ENCODE measurements at places on chromosomes 6 and 20.

DNA sequence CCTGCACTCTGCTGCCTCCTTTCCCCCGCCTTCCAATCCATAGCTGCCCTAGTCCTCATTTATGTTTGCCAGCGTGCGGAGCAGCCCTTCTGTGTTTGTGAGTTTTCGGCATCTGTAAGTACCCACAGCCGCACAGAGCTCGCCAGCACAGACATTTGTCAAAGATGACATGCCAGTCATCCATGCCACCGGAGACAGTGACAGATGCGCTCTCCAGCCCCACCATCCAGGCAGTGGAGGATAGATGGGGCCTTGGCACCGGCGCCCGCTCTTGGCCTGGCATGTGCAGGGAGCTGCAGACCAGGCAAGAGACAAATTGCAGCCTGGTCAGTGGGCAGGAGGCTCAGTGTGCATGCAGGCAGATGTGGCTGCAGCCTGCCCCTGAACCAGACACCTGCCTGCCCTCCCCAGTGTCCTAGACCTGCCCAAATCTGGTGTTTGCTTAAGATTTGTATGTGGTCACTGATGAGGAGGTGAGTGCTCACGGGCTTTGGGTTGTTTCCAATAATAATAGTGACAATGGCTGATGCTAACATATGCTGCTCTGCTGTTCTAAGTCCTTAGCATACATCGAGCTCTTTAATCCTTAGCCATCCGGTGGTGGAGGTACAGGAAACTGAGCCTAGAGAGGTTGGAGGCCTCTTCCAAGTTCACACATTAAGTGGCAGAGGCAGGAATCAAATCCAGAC is 78.1 kb downstream of the UNC5CL start:
- no peaks in the 10 kb centered on the region for H3K36me3 ChIP-seq
- DNase-seq, result no peak
- peaks cover 8% of the 10 kb centered on the region for H3K4me1 ChIP-seq
- H3K27me3 ChIP-seq, result no peaks in the 10 kb centered on the region

DNA sequence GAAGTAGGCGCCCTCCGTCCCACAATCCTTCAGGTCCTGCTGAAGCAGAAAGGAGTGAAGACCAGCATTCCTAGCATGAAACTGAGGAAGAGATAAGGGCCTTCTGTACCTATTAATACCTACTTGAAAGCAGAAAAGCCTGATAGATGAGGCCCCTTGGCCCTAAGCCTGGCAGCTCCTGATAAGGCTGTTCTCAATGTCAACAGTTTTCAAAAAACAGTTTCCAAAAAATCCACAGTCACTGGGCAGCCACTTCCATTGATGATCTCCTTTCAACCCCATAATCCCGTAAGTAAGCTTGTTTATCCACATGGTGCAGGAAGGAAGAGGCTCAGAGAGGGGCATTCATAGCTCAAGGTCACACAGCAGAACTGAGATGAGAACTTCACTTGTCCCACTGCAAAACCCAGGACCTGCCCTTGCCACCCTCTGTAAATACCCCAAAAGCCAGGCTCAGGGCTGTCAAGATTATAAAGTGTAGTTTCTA is 2.8 kb upstream of the E2F1 start:
- no peak overlapping the region for H3K4me3 ChIP-seq
- H3K27me3 ChIP-seq, result no peaks in the 10 kb centered on the region
- no peaks in the 10 kb centered on the region for H3K36me3 ChIP-seq

GRCh38 chr20:62772990-62773844 is 23.1 kb upstream of the MRGBP start:
- no peaks in the 10 kb centered on the region for H3K36me3 ChIP-seq
- no peak overlapping the region for H3K4me3 ChIP-seq
- H3K27me3 ChIP-seq, result no peaks in the 10 kb centered on the region
- peak overlapping the region; percentile 28 for H3K27ac ChIP-seq

- no peak for DNase-seq
- no peaks in the 10 kb centered on the region for H3K4me1 ChIP-seq
- no peaks in the 10 kb centered on the region for H3K27me3 ChIP-seq
- H3K27ac ChIP-seq, result no peak overlapping the region
Observed at GRCh38 chr20:29326376-29327070, 1930.9 kb upstream of the DEFB115 start.

- DNase-seq, result peak; percentile 79
- H3K27ac ChIP-seq, result peak overlapping the region; percentile 99
- H3K27me3 ChIP-seq, result no peaks in the 10 kb centered on the region
- no peaks in the 10 kb centered on the region for H3K36me3 ChIP-seq
Observed at GRCh38 chr6:13813621-13814175, 659 bp downstream of the MCUR1 start.

DNA sequence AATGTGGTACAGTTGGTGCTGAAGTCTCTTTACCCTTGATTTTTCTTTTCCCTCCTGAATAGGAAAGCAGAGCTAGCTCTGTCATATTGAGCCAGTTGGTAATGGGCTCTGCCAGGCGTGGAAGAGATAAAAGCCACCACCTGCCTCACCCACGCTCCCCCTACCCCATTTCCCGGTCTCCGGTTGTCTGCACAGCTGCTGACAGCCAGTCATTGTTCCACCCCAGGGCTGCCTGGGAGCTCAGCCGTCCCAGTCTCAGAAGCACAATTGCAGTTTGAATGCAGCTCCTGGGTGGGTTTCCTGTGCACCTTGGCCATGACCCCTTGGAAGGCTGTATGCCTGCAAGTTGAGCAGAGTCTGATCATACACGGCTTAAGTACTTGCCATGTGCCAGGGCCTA is 675.2 kb upstream of the FLRT3 start:
- H3K4me1 ChIP-seq, result no peaks in the 10 kb centered on the region
- H3K4me3 ChIP-seq, result no peak overlapping the region
- H3K36me3 ChIP-seq, result no peaks in the 10 kb centered on the region

- H3K27me3 ChIP-seq, result no peaks in the 10 kb centered on the region
- peak overlapping the region; percentile 35 for H3K27ac ChIP-seq
- no peaks in the 10 kb centered on the region for H3K36me3 ChIP-seq
- no peaks in the 10 kb centered on the region for H3K4me1 ChIP-seq
- H3K4me3 ChIP-seq, result peak overlapping the region; percentile 37
Observed at GRCh38 chr6:28880894-28881780, 42.6 kb downstream of the TRIM27 start.

- no peaks in the 10 kb centered on the region for H3K27me3 ChIP-seq
- no peak for DNase-seq
- H3K27ac ChIP-seq, result no peak overlapping the region
- no peak overlapping the region for H3K4me3 ChIP-seq
- H3K4me1 ChIP-seq, result no peaks in the 10 kb centered on the region
- H3K36me3 ChIP-seq, result no peaks in the 10 kb centered on the region
Observed at GRCh38 chr20:38843346-38843745, 37.8 kb downstream of the PPP1R16B start.

DNA sequence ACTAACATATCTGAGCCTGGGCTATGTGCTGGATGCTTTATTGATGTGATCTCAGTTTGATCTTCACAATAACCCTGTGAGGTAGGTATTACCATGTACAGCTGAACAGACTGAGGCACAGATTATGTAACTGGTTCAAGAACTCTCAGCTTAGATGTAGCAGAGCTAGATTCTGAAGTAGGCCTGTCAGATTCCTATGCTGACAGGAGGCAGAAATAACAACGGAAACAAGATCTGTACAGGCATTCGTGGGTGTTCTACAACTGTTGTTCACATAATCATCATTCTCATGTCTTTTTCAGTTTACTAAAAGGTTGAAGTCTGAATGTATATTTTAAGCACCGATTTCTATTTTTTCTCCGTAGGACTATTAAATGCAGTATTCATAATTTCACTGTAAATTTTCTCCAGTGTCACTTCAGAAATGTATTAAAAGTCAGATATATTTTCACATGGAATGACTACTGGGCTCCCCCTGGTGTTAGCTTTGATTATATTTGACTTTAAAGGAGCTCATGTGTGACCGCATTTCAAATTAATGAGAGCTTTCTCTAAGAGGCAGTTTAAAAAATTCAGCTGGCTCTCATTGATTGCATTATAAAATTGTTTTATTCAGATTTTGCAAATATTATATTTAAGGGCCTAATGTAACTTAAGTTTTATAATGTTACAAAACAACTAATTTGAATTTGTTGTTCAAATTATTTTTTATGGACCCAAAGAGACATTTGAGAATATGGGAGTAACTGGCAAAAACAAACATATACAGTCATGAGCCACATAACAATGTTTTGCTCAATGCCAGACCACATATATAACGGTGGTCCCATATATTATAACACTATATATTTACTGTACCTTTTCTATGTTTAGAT is 36.4 kb upstream of the SLC17A4 start:
- H3K4me3 ChIP-seq, result no peak overlapping the region
- no peak for DNase-seq
- no peaks in the 10 kb centered on the region for H3K27me3 ChIP-seq
- H3K4me1 ChIP-seq, result no peaks in the 10 kb centered on the region
- no peaks in the 10 kb centered on the region for H3K36me3 ChIP-seq

DNA sequence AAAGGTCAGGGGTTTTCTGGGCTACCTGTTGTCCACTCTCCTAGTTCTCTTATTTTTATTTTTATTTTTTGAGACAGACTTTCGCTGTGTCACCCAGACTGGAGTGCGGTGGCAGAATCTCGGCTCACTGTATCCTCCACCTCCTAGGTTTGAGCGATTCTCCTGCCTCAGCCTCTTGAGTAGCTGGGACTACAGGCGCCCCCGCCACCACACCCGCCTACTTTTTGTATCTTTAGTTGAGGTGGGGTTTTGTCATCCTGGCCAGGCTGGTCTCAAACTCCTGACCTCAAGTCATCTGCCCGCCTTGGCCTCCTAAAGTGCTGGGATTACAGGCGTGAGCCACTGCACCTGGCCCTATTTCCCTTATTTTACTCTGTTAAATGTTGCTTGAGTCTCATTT is 149.0 kb downstream of the EYA4 start:
- H3K4me3 ChIP-seq, result no peak overlapping the region
- no peak for DNase-seq
- H3K4me1 ChIP-seq, result no peaks in the 10 kb centered on the region
- no peak overlapping the region for H3K27ac ChIP-seq

DNA sequence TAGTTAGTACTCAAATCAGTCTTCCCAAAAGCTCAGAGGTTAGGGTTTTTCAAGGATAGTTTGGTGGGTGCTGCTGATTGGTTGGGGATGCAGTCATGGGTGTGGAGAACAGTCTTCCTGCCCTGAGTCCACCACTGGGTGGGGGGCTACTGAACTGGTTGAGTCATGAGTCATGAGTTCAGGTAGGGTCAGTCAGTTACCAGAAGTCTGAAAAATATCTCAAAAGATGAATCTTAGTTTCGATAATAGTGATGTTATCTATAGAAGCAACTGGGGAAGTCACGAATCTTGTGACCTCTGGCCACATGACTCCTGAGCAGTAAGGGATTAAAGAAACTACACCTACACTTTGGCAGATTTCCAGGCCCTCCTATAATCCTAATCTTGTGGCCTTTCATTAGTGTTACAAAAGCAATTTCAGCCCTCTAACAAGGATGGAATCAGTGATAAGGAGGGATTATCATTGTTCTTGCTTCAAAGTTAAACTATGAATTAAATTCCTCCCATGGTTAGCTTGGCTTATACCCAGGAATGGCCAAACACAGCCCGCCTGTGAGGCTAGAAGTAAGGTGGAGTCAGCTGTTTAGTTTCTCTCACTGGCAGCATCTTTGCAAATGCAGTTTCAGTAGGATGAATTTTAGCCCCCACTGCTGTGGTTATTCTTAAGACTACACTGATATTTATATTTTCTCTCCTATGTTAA is 33.3 kb upstream of the NKAIN2 start:
- DNase-seq, result no peak
- no peak overlapping the region for H3K4me3 ChIP-seq
- no peaks in the 10 kb centered on the region for H3K4me1 ChIP-seq
- H3K36me3 ChIP-seq, result no peaks in the 10 kb centered on the region

GRCh38 chr6:123771126-123771525 is 32.5 kb upstream of the NKAIN2 start:
- no peaks in the 10 kb centered on the region for H3K27me3 ChIP-seq
- no peak overlapping the region for H3K27ac ChIP-seq
- no peak for DNase-seq

- H3K27me3 ChIP-seq, result no peaks in the 10 kb centered on the region
- H3K27ac ChIP-seq, result no peak overlapping the region
- H3K4me1 ChIP-seq, result no peaks in the 10 kb centered on the region
- DNase-seq, result no peak
- no peaks in the 10 kb centered on the region for H3K36me3 ChIP-seq
Observed at GRCh38 chr6:101401792-101402621, 8.5 kb downstream of the GRIK2 start.

DNA sequence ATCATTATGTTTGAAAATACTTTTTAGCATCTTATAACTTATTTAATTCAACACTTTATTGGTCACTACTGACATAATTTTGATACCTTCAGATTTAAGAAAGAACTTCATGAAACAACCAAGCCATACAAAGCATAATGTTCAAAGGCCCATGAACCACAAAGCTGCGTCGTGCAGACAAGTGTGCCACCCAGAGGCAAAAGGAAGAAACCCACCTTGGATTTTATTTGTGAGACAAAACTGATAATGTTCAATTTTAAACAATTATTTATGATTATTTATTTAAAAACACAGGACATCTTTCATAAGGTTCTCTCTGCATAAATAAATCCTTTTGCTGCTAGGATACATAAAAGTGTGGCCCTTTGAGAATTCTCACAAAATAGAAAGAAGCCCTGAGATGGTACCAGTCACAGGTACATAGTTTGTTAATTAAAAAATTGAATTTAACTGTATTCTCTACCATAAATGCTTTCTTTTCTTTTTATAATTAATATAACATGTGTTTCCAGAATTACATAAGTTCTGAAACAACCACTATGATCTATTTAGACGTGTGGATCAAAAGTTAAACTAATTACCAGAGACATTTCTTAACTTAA is 143.7 kb downstream of the RALGAPA2 start:
- H3K36me3 ChIP-seq, result no peaks in the 10 kb centered on the region
- no peak overlapping the region for H3K27ac ChIP-seq
- no peaks in the 10 kb centered on the region for H3K4me1 ChIP-seq
- H3K27me3 ChIP-seq, result no peaks in the 10 kb centered on the region

GRCh38 chr6:29919506-29920445 is 22.6 kb upstream of the HLA-A start:
- H3K27ac ChIP-seq, result no peak overlapping the region
- no peaks in the 10 kb centered on the region for H3K4me1 ChIP-seq
- DNase-seq, result no peak
- no peaks in the 10 kb centered on the region for H3K27me3 ChIP-seq
- no peaks in the 10 kb centered on the region for H3K36me3 ChIP-seq

- no peak overlapping the region for H3K27ac ChIP-seq
- no peak for DNase-seq
- no peaks in the 10 kb centered on the region for H3K4me1 ChIP-seq
Observed at GRCh38 chr6:40852779-40853373, 186.1 kb downstream of the UNC5CL start.

- no peaks in the 10 kb centered on the region for H3K4me1 ChIP-seq
- DNase-seq, result no peak
- no peaks in the 10 kb centered on the region for H3K36me3 ChIP-seq
- H3K27ac ChIP-seq, result no peak overlapping the region
- no peak overlapping the region for H3K4me3 ChIP-seq
Observed at GRCh38 chr20:24935766-24936525, 13.1 kb upstream of the CST7 start.

GRCh38 chr20:38445381-38445796 is 10.3 kb upstream of the SNHG17 start:
- no peaks in the 10 kb centered on the region for H3K27me3 ChIP-seq
- H3K27ac ChIP-seq, result no peak overlapping the region
- H3K36me3 ChIP-seq, result peaks cover 7% of the 10 kb centered on the region
- peaks cover 19% of the 10 kb centered on the region for H3K4me1 ChIP-seq
- H3K4me3 ChIP-seq, result no peak overlapping the region

GRCh38 chr6:137165375-137166246 is 7.8 kb downstream of the IL22RA2 start:
- H3K4me1 ChIP-seq, result no peaks in the 10 kb centered on the region
- H3K27ac ChIP-seq, result no peak overlapping the region
- H3K36me3 ChIP-seq, result no peaks in the 10 kb centered on the region
- DNase-seq, result no peak
- H3K4me3 ChIP-seq, result no peak overlapping the region
- H3K27me3 ChIP-seq, result no peaks in the 10 kb centered on the region

GRCh38 chr20:22248051-22248667 is 336.2 kb downstream of the FOXA2 start:
- no peak overlapping the region for H3K27ac ChIP-seq
- H3K36me3 ChIP-seq, result no peaks in the 10 kb centered on the region
- H3K27me3 ChIP-seq, result no peaks in the 10 kb centered on the region
